ENCODE measurements at places on chromosomes 2 and 18. TPM values are rescaled to one million over a fixed set of nuclear protein-coding genes. Genes with fewer than 3 reads are reported as not detected.

- DNase-seq: no peak
These were observed 304.2 kb upstream of the MC4R start for GRCh38 chr18:60676815-60677214.

CARF gene
- 8.1 TPM for total RNA-seq

GRCh38 chr2:9310798-9311197, 104.2 kb downstream of the ASAP2 start:
- no peak for DNase-seq

GRCh38 chr2:162749994-162750393, 88.6 kb downstream of the KCNH7 start:
- no peak for DNase-seq

GRCh38 chr2:62344472-62344871, 148.6 kb downstream of the B3GNT2 start:
- no peak for DNase-seq

- no peak for DNase-seq
These were observed 86.0 kb downstream of the OSBPL6 start for GRCh38 chr2:178280244-178280852.
